ENCODE measurements at places on chromosomes 7 and 10. TPM values are rescaled to one million over a fixed set of nuclear protein-coding genes. Genes with fewer than 3 reads are reported as not detected.

The FMC1 gene
- 20.3 TPM for total RNA-seq

The PCGF6 gene
- 13.4 TPM for total RNA-seq

The SAP25 gene
- total RNA-seq: not detected

The AKR1D1 gene
- total RNA-seq: not detected

The CHST3 gene
- 12.2 TPM for total RNA-seq

The ANKRD16 gene
- 7.8 TPM for total RNA-seq

The DUS4L gene
- 17.8 TPM for total RNA-seq

The H2AZ2 gene
- 208 TPM for total RNA-seq

The INSIG1 gene
- total RNA-seq: 75.0 TPM

The ITGA8 gene
- 6.5 TPM for total RNA-seq

The PRKG1 gene
- total RNA-seq: 29.5 TPM

The HABP2 gene
- 0.23 TPM for total RNA-seq

The FXYD4 gene
- not detected for total RNA-seq

The TMEM236 gene
- 0.23 TPM for total RNA-seq

The NUTM2D gene
- total RNA-seq: 7.8 TPM

The COL26A1 gene
- 31.6 TPM for total RNA-seq

The CD36 gene
- 55.6 TPM for total RNA-seq

The ZNF800 gene
- total RNA-seq: 33.9 TPM

The ARL3 gene
- total RNA-seq: 38.8 TPM

The NOS3 gene
- total RNA-seq: 2.5 TPM

The CRPPA gene
- total RNA-seq: 11.8 TPM

The TDRD1 gene
- 1.4 TPM for total RNA-seq

The C10orf62 gene
- total RNA-seq: 0.23 TPM

The SFTPA1 gene
- not detected for total RNA-seq

The TAS2R5 gene
- total RNA-seq: 1.8 TPM

The UPK3B gene
- 0.23 TPM for total RNA-seq

The GNAI1 gene
- total RNA-seq: 94.1 TPM

The TRIP6 gene
- 10.4 TPM for total RNA-seq

The CYP2E1 gene
- 18.0 TPM for total RNA-seq

The HTR5A gene
- 2.5 TPM for total RNA-seq

The ARID5B gene
- 27.9 TPM for total RNA-seq

All from diencephalon (tissue), 1 donor.